Esophagus squamous epithelium (tissue), 5 donors: ENCODE measurements at places on chromosomes 3 and 15. TPM values are rescaled to one million over a fixed set of nuclear protein-coding genes. Genes with fewer than 3 reads are reported as not detected.

- no peak for DNase-seq
- no peaks in the 10 kb centered on the region for H3K27me3 ChIP-seq
- H3K4me1 ChIP-seq: no peaks in the 10 kb centered on the region
- H3K4me3 ChIP-seq: no peak overlapping the region
- no peak overlapping the region for H3K27ac ChIP-seq
Measured at GRCh38 chr15:32909431-32909830, 191.6 kb downstream of the GREM1 start.

- no peak overlapping the region for H3K27ac ChIP-seq
- DNase-seq: no peak
- no peaks in the 10 kb centered on the region for H3K27me3 ChIP-seq
- no peaks in the 10 kb centered on the region for H3K36me3 ChIP-seq
Measured at GRCh38 chr15:23561914-23562313, 3.6 kb upstream of the MKRN3 start.

NEK10 gene
- 0.29 TPM for total RNA-seq

ST3GAL6 gene
- total RNA-seq: 4.6 TPM

GRCh38 chr3:51343918-51344687, 41.0 kb upstream of the MANF start:
- no peak for DNase-seq
- H3K4me1 ChIP-seq: peaks cover 25% of the 10 kb centered on the region
- peak overlapping the region; percentile 36 for H3K27ac ChIP-seq
- H3K36me3 ChIP-seq: no peaks in the 10 kb centered on the region
- no peaks in the 10 kb centered on the region for H3K27me3 ChIP-seq
